ENCODE measurements at places on chromosomes 1 and 21.
A peak's percentile ranks its signal among the peaks of the same experiment; 100 is the strongest.

DNA sequence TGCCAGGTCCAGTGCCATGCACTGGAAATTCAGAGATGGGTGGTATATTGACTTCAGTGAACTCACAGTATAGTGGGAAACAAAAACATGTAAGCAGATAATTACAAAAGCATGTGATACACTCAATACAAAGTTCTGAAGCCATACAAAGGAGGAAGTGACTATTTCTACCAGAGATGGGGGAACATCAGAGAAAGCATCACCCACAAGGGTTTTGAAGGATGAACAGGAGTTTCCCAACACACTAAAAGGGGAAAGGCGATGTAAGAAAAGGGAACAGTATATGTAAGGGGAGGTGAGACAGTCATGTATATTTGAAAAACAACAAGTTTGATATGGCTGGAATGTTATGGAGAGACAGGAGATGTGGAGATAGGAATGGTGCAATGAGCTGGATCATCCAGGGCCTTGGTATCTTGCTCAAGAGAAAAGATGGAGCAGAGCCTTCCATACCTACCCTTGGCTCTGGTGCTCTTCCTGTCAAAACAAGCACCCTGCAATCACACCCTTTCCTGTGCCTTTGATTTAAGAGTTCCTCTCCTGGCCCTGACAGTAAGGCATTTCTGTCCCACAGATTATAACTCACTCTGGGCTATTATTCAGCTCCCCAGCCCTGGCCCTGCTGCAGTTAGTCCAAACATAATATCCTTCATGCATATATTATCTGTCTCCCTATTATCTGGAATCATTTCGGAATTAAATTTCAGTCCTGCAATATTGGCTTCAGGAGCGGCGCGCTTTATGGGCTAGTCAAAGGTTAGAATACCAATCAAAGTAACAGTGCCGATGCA lies 60.5 kb downstream of the DMAP1 start:
- no peak for DNase-seq

- DNase-seq, result no peak
Measured at GRCh38 chr1:58608945-58609344, 31.9 kb upstream of the TACSTD2 start.

DNA sequence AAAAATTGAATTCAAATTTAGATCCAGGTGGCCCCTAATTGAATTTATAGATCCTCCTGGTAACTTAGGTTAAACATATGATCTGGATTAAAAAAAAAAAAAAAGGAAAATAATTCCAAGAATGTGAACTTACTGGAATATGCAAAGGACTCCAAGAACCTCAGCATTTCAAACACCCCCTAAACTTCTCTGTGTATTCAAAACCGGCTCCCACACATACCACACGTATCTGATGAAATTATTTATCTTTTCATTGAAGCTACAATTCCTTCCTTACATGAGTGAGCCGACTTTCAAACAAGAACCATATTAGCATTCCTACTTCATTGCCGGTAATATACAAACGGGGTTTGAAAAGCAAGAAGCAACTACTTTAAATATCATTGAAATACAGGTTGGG lies 61.4 kb upstream of the FMN2 start:
- no peak for DNase-seq

GRCh38 chr1:100860397-100860991 lies 34.1 kb downstream of the EXTL2 start:
- DNase-seq, result no peak

- DNase-seq, result peak; percentile 48
Measured at GRCh38 chr1:40762144-40762923, 21.3 kb upstream of the KCNQ4 start.

GRCh38 chr1:111758373-111758772 lies 2.7 kb downstream of the DDX20 start:
- DNase-seq, result no peak

DNA sequence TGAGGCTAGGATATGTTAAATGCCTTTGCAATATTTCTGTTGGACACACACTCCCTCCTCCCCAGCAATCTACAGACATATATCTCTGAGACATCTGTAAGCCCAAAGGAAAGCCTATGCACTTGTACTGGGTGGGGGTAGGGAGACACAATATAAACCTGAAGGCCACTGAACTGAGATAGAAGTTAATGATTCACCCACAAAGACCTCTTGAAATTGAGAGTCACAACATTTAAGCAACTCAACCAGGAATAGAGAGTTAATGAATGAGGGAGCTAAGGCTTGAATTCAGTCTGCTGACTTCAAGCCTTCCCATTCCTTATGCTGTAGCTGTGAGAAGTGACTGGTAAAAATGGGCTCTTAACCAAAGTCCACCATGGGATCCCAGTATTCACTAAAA lies 5.0 kb downstream of the OR10J1 start:
- no peak for DNase-seq

- no peak for DNase-seq
Measured at GRCh38 chr1:212721388-212722247, 22.0 kb upstream of the BATF3 start.
